D721Med (cell line): ENCODE measurements at places on chromosomes 2 and 18.

- no peak for DNase-seq
These were observed 64.8 kb upstream of the CYTIP start for GRCh38 chr2:157508676-157509075.

- DNase-seq, result no peak
These were observed 169.1 kb upstream of the SIX2 start for GRCh38 chr2:45178359-45178758.

DNA sequence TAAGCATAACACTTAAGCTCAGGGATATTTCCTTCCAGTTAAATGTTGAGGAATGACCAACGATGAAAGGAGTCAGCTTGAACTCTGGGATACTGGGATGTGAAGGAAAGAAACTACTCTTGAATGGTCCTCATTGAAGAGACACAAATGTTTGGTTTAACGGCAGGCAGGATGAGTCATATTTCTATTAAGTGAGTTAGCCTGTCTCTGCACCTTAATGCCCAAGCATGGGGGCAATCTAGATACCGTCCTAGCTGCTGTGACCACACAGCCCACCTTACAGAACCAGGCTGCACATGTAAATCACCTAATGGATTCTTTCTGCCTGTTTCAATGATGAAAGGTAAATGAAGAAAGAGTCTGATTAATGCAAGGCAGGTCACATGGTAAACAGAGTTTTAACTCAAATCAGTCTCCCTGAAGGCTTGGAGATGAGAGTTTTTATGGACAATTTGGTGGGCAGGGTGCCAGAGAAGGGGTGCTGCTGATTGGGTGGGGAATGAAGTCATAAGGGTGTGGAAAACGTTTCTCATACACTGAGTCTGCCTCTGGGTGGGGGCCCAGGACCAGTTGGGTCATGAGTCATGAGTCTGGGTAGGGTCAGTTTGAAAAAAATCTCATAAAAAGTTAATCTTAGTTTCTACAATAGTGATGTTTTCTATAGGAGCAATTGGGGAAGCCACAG is 144.6 kb upstream of the MMADHC start:
- DNase-seq, result no peak

GRCh38 chr18:50170004-50170403 is 24.9 kb downstream of the MYO5B start:
- no peak for DNase-seq

- DNase-seq, result no peak
These were observed 820.5 kb upstream of the POU3F3 start for GRCh38 chr2:104033399-104033798.

DNA sequence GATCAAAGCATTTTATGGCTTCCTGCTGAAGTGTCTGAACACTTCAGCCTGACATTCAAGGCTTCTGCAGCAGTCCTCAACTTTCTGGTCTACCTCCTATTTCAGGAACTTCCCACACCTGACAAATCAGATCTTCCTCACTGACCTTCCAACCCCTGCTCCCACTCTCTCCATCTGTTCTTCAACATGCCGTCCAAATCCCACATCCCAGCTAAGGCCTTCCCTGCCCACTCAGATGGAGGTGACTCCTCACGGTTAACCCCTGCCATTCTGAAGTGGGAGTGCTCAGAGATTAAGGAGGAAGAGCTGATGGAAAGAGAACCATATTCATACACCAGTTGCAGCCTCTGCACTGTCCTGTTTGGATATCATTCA is 104.8 kb downstream of the POLR1A start:
- no peak for DNase-seq

GRCh38 chr2:165877565-165878550 is 75.7 kb downstream of the TTC21B start:
- no peak for DNase-seq

DNA sequence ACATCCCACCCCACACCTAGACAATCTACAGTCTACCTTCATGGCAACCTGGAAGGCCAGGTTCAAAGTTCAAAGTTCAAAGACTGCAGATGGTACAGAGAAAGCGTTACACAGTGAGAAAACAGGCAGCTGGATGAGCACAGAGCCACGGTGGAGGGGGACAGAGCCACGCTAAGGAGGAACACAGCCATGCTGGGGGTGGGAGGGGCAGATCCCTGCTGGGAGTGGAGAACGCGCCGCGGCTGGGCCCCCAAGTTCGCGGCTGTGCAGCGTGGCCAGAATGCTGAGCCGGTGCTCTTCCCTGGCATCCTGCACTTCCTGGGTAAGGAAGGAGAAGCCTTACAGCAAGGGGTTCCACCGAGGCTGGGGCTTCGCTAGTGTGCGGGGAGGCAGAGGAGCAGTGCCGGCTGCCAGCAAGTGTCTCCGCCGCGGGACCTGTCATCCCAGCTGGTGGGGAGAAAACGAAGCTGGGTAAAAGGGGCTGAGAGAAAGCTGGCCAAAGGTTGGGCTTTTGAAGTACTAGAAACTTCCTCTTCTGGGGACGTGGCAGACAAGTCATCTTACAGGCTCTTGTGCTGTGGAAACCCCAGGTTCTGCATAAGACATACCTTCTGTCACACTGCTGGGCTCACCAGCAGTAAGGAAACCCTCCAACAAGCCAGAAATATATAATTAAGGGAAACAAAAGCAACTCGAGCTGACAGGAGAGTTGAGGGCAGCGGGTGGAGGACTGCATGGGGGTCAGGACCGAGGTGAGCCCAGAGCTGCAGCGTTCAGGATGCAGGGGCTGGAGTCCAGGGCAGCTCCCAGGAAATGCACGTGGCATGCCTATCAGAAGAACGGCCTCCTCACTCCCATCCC is 115.5 kb downstream of the HDAC4 start:
- no peak for DNase-seq

DNA sequence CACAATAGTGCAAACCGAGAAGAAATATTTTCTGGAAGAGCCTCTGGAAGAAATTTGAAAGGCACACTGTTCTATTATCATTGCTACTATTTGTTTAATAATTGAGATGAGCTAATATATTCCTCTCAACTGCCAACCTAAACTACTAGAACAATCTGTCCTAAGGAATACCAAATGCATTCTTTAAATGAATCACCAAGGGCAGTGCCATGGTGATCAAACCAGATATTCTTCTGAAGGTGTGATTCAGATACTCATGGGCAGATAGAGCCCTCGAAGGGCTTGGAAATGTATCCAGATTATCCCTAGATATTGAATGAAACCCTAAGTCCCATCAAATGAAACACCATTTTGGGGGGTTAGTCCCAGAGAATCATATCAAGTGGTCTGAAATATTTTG is 76.6 kb downstream of the FIGN start:
- no peak for DNase-seq

- DNase-seq, result no peak
These were observed 247.0 kb downstream of the TFCP2L1 start for GRCh38 chr2:121038031-121038430.

- no peak for DNase-seq
These were observed 144.4 kb downstream of the THSD7B start for GRCh38 chr2:136909777-136910176.

GRCh38 chr2:158598862-158599517 is 142.2 kb downstream of the PKP4 start:
- no peak for DNase-seq

- DNase-seq, result no peak
These were observed 1466.8 kb upstream of the NXPH2 start for GRCh38 chr2:140246957-140247356.

GRCh38 chr2:206218156-206218555 is 56.3 kb upstream of the ZDBF2 start:
- no peak for DNase-seq

DNA sequence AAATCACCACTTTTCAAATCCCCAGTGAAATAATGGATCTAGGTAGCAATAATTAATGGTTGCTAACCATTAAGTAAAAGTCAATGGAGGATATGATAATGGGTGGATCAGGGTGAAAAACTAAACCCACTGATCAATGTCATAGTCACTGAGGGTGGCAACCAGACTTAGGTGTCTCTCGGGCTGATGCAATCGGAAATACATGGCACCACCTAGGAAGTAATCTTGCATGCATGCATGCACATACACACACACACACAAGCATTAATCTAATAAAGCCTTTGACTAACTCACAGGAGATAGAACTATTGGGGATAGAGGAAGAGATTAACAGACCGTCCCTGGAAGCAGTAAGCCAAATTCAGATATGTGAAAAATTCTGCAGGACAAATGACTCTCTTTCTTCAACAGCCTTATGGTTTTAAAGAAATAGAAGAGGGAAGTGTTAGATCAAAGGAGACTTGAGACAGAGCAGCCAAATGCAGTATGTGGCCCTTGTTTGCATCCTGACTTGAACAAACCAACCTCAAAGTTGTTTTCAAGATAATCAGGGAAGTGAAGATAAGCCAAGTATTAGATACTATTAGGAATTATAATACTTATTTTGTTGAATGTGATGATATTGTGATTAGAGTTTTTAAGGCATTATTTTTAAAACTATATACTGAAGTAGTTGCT is 186.0 kb upstream of the RMP24 start:
- DNase-seq, result no peak

DNA sequence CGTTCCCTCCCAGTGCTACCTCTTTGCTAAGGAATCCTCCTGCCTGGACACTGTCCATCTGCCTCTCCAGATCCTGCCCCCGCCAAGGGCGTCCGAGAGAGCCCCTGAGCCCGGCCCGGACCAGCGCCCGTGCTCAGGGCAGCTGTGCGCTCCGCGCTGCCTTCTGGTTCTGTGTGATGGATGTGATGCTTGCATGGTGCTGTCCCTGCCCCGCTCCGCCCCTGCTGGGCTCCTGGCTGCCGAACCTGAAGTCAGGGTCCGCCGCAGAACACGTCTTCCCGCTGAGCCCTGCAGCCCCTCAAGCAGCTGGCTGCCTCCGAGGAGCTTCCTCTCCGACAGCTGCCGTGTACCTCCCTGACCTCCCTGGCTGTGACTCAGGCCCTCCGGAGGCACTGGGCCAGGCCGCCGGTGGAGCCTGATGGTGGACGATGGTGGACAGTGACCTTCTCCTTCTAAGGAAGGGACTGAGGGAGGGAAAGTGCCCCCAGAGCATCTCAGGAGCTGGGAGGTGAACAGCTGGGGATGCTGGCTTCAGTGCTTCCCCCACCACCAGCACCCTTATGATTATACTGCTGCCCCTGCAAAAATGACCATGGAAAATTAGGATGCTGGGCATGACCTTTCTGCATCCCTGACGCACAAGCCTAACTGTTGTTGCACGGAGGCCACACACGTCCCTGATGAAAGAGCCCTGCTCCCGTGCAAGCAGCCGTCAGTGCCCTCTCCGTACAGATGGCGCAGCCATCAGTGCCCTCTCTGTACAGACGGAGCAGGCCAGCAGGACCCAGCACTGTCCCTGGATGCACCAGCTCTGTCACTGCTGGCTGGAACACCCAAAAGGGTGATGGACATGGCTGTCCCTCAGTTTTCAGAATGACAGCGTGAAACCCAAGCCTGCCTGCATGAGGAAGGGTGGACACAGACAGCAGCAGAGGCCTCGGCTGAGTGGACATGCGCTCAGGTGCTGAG is 99.3 kb downstream of the TPO start:
- no peak for DNase-seq

- no peak for DNase-seq
These were observed 489.5 kb downstream of the IRS1 start for GRCh38 chr2:226310146-226310545.

- DNase-seq, result no peak
These were observed 140.0 kb upstream of the FHL2 start for GRCh38 chr2:105538840-105539239.

DNA sequence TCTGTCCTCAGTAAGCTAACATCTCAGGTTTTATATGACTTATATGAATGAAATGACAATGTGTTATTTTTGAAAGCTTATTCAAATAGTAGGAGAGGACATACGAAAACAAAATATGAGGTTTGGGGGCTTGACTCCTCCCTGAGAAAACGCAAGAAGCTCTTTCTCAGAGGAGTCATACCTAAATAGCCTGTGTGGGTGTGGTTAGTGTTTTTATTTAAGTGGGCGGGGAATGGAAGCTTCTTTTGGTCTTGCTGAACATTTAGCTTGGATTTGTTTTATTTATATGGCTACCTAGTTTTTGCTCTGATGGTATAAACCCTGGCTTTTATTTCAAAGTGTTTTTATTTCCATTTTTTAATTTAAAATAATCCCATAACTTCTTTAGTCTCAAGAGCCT is 72.1 kb upstream of the DSG1 start:
- DNase-seq, result no peak

DNA sequence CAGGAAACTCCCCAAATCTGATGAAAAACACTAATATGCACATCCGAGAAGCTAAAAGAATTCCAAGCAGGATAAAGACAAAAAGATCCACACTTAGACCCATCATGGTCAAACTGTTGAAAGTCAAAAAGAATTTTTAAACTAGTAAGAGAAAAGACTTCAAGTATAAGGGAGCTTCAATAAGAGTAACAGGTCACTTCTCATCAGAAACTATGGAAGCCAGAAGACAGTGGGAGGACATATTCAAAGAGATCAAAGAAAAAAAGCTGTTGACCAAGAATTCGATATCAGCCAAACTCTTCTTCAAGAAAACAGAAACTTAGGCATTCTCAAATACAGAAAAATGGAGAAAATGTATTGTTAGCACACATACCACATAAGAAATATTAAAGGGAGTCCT is 50.4 kb downstream of the ZC3H8 start:
- no peak for DNase-seq

DNA sequence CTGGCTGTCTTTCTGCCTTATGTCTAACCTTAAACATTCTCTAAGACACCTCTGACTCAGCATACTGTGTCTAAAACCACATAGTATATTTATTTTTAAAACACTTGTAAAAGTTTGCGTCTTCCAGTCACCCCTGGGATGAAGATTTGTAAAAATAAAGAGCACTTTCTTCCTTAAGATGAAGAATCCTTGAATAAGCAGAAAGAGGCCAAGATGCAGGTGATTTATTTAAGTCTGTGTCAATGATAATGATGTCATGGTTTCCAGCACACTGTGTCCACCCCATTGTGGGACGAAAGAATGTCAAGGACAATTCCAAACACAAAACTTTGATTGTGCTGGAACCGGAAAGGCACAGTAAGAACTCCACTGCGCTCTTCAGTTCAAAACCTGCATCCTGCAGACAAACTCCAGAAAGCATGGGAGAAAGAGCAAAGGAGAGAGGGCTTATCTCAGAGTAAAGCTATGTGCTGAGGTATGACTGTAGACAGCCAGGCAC is 92.9 kb downstream of the ZEB2 start:
- no peak for DNase-seq

- DNase-seq, result no peak
These were observed 41.4 kb upstream of the MAPRE2 start for GRCh38 chr18:34999756-35000289.
